ENCODE measurements at places on chromosomes 11 and 22. TPM values are rescaled to one million over a fixed set of nuclear protein-coding genes. Genes with fewer than 3 reads are reported as not detected.

Gene ARHGAP32
- total RNA-seq, result 42.3 TPM

DNA sequence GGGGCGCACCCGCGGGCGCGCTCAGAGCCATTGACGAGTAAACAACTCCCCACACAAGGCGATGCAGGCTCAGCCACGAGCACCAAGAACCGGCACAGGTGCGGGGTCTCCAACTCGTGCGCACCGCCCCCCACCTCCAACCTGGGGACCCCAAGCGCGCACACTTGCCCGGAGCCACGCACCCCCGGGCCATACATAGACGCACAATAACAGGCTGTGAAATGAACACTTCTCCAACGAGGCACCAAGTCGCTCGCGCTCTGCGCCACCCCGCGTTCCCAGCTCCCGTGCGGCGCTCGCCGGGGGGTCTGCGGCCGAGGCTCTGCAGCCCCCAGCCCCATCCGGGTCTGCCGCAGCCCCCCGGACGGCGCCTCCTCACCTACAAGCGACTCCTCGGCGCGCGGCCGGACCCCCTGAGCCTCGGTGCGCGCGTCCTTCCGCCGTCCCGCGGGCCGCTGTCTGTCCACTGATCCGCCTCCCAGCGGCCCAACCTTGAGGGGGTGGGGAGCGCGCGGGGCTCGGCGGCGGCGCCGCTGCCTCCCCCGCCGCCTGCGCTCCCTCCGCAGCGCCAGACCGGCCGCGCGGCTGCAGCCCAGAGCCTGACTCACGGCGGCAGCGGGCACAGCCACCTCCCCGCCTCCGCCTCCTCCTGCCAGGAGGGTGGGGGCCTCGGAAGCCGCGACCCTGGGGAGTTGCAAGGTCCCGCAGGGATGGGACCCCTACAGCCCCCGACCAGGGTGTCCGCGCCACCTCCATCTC, 1.6 kb downstream of the IFITM10 start:
- H3K4me3 ChIP-seq, result peak overlapping the region; percentile 62
- peaks cover 35% of the 10 kb centered on the region for H3K27me3 ChIP-seq
- H3K36me3 ChIP-seq, result no peaks in the 10 kb centered on the region
- H3K4me1 ChIP-seq, result peaks cover 9% of the 10 kb centered on the region

Gene LGALS1
- 0.81 TPM for total RNA-seq

GRCh38 chr22:45678961-45679912, 7.6 kb downstream of the ATXN10 start:
- H3K4me1 ChIP-seq, result peaks cover 7% of the 10 kb centered on the region
- H3K4me3 ChIP-seq, result no peak overlapping the region
- peaks cover 2% of the 10 kb centered on the region for H3K36me3 ChIP-seq
- H3K27me3 ChIP-seq, result no peaks in the 10 kb centered on the region

GRCh38 chr11:10623797-10624761, 55.6 kb upstream of the LYVE1 start:
- no peak for DNase-seq
- no peaks in the 10 kb centered on the region for H3K4me1 ChIP-seq
- no peaks in the 10 kb centered on the region for H3K27me3 ChIP-seq
- no peaks in the 10 kb centered on the region for H3K36me3 ChIP-seq
- no peak overlapping the region for H3K4me3 ChIP-seq

Gene SLC6A5
- total RNA-seq, result not detected

DNA sequence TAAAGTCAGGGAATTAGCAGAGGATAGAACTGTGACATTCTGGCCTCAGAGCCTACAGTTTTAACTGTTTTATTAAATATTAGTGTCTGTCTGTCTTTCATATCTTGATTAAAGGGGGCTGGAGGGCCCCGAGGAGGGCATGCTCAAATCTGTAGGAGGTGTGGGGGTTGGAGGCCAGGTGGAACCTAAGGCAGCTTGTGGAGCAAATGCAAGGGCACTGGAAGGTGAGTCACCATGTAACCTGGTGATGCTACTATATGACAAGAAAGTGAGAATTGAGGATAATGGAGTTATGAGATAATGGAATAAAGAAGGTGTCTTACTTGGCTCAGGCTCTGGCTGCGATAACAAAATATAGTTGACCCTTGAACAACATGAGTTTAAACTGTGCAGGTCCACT, 27.3 kb upstream of the TMEM86A start:
- no peaks in the 10 kb centered on the region for H3K27me3 ChIP-seq
- H3K4me3 ChIP-seq, result no peak overlapping the region
- peaks cover 26% of the 10 kb centered on the region for H3K4me1 ChIP-seq
- no peak overlapping the region for H3K27ac ChIP-seq
- H3K36me3 ChIP-seq, result no peaks in the 10 kb centered on the region

DNA sequence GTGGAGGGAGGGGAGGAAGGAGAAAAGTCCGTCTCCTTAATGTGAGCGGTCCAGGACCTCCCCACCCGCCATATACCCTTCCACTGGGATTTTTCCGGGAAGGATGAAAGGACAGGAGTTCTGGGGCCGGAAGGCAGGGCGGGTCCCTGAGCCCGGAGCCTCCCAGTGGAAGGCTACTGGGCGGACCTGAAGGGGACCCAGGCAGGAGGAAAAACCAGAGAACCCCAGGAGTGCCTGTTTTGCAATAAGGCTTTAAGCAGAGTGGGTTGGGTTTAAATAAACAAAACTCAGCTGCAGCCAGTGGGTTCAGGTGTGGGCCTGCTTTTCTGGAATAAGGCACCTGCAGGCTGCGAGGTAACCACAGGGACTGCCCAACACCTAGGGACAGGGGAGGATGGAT, 1.7 kb upstream of the CELSR1 start:
- H3K27me3 ChIP-seq, result peaks cover 43% of the 10 kb centered on the region
- no peak overlapping the region for H3K27ac ChIP-seq
- DNase-seq, result no peak
- peaks cover 9% of the 10 kb centered on the region for H3K4me1 ChIP-seq

- no peak overlapping the region for H3K27ac ChIP-seq
- no peaks in the 10 kb centered on the region for H3K36me3 ChIP-seq
- no peaks in the 10 kb centered on the region for H3K27me3 ChIP-seq
- no peak overlapping the region for H3K4me3 ChIP-seq
These were observed 597.4 kb upstream of the CCDC179 start for GRCh38 chr11:23457641-23458040.

DNA sequence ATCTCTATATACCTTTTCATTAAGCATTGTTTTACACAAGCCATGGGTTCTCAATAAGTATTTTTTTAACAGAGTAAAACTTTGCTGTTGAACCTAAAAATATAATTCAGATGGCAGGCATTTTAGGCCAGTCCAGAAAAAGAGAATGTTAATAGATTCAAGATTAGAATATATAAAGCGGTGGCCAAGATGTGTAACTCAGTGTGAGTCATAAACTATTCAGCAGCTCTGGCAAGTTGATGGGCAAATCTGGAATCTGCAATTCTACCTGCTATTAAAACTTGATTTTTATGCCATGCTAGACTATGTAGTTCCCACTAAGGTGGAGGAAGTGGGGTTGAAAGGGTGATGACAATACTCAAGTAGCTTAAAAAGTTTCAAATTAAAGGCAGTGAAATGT, 45.4 kb downstream of the CASP12 start:
- no peak for DNase-seq
- H3K27ac ChIP-seq, result no peak overlapping the region
- no peaks in the 10 kb centered on the region for H3K36me3 ChIP-seq
- no peaks in the 10 kb centered on the region for H3K27me3 ChIP-seq
- no peak overlapping the region for H3K4me3 ChIP-seq
- no peaks in the 10 kb centered on the region for H3K4me1 ChIP-seq

Gene CASP5
- total RNA-seq, result not detected

Gene GLB1L2
- 11.7 TPM for total RNA-seq

Gene OR52I2
- not detected for total RNA-seq

DNA sequence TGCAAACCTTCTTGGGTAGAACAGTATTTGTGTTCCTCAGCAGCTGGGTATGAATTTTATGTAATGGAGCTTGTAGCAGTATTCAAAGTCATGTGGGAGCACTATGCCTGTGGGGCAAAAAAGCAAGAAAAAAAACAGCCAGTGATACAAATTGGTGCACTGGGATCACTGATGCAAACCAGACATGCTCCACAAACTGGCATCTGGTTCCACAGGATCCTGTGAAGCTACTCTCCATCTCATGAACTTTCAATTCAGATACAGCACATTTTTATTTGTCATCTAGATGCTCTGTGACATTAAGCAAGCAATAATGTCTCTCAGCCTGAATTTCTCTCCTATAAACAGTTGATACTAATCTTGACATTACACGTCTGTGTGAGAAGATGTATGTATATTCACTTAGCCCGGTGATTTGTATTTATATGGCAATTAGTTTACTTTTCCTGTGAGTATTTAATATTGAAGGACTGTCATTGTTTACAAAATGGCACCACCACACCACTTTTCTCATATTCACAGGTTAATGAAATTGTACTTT, 208.5 kb upstream of the GRIA4 start:
- no peak for DNase-seq
- no peaks in the 10 kb centered on the region for H3K27me3 ChIP-seq
- H3K36me3 ChIP-seq, result no peaks in the 10 kb centered on the region
- no peaks in the 10 kb centered on the region for H3K4me1 ChIP-seq
- H3K4me3 ChIP-seq, result no peak overlapping the region

DNA sequence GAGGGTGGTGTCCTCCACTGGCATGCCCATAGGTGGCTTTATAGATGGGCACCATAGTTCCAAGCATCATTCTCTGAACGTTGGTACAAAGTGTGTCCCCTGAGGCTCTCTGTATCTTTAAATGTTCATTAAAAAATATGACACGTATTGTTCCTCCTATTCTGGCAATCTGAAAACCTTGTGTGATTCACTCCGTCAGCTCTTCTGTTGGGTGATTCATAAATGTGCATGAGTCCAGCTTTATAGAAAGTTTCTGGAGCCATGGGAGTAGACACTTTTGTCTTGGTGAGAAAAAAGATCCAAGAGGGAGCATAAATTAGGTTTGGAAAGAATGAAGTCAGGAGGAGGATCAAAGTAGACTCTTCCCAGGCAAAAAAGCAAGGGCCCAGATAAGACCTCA, 728.8 kb downstream of the NELL1 start:
- no peak overlapping the region for H3K4me3 ChIP-seq
- H3K27ac ChIP-seq, result no peak overlapping the region
- no peaks in the 10 kb centered on the region for H3K36me3 ChIP-seq
- DNase-seq, result no peak
- peaks cover 2% of the 10 kb centered on the region for H3K4me1 ChIP-seq

Gene LRRC75B
- total RNA-seq, result 24.6 TPM

Gene MS4A4A
- not detected for total RNA-seq

GRCh38 chr22:24433828-24434470, 6.5 kb downstream of the ADORA2A start:
- H3K4me1 ChIP-seq, result peaks cover 1% of the 10 kb centered on the region
- no peak overlapping the region for H3K4me3 ChIP-seq
- no peaks in the 10 kb centered on the region for H3K36me3 ChIP-seq
- DNase-seq, result no peak

DNA sequence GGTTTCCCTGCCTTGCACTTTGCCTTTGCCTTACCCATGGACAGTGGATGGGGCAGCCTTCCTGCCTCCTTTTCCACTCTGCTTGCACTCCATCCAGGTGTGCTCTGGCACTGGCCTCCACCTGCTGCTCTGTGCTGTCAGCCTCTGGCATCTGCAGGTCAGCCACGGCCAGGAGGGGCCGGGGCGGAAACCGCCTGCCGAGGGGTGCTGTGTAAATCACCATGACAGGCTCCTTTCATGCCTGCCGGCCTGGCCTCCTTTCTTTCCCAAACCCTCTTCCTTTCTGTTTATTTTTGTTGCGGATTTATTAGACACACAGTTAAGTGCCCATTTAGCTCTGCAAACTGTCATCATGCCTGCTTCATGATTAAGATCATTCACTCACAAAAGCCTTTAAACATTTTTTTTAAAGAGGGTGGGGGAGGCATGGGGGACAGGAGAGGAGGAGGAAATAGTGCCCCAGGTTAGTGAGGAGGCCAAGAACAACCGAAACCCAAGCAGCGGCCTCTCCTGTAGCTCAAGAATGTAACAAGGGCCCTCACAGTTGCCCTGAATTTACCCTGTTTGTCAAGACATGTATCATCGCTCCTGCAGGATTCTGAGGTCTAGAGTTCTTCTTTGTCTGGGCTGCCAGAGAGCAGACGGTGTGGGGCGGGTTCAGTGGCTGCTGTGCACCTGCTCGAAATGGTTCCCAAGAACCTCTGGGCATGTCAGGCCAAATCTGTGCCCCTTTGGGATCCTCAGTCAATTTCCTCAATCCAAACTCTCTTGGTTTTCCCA, 83.3 kb downstream of the BARX2 start:
- H3K27ac ChIP-seq, result peak overlapping the region; percentile 90
- H3K36me3 ChIP-seq, result peaks cover 2% of the 10 kb centered on the region
- peaks cover 46% of the 10 kb centered on the region for H3K4me1 ChIP-seq
- no peaks in the 10 kb centered on the region for H3K27me3 ChIP-seq
- H3K4me3 ChIP-seq, result no peak overlapping the region

- H3K4me1 ChIP-seq, result peaks cover 75% of the 10 kb centered on the region
- DNase-seq, result no peak
- peak overlapping the region; percentile 90 for H3K27ac ChIP-seq
- H3K4me3 ChIP-seq, result peak overlapping the region; percentile 40
These were observed 62.3 kb downstream of the PPFIBP2 start for GRCh38 chr11:7575841-7576725.

Gene CTSD
- 158 TPM for total RNA-seq

DNA sequence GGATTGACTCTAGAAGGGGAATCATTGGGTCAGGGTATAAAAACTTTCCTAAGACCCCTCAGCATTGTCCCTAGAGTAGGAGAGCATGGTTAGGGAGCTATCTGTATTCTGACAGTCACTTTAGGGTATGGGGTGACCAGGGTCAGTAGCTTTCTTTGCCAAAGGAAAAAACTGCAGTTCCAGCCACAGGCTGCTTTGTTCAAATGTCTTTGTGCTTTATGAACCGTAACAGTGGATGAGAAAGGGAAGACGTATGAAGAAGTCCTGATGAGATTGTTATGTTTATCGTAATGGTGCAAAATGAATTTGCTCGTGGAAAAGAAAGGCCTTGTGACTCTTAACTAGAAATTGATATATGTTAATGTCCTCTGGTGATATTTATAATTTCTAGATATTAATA, 30.0 kb downstream of the CYB5R2 start:
- H3K27ac ChIP-seq, result no peak overlapping the region
- no peak for DNase-seq
- H3K27me3 ChIP-seq, result no peaks in the 10 kb centered on the region
